CD4-positive, alpha-beta T cell treated with Interferon alpha-2 for 1 hour (primary cell): ENCODE measurements at places on chromosomes 5 and 9.

DNA sequence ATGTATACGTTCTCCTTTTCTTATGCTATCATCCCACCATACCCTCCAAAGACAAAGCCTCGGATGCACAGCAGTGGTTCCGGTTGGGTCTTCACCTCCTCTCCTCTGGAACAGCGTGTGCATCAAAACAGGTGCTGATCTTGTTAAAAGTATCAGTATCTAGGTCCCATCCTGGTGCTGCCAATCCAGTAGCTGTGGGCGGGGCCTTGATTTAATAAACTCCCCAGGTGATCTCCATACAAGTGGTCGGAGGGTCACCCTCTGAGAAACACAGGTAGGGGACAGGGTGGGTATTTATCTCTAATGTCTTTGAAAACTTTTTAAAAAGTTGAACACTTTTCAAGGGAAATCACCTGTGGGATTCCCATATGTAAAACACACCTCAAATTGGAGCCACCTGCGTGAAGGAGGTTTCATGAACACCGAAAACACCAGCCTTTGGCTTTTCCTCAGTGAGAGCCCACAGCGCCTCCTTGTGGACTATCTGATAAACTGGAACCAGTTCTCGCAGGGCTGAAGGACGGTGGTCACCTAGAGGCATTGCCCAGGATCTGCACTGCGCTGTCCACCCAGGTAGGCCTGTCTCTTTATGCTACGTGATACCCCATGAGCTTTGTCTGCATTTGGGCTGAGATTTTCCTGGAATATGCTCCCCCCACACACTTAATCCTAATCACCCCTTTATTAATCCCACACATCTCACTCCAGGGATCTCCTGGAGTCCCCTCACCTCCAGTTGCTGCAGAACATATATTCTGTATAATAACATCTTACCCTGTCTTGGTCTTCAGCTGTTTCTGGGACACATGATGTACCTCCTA is 80.5 kb upstream of the EPB41L4B start:
- peak; percentile 5 for DNase-seq

GRCh38 chr9:92191801-92192200 is 76.6 kb upstream of the SPTLC1 start:
- no peak for DNase-seq

- no peak for DNase-seq
Observed at GRCh38 chr5:18802336-18802735, 1168.1 kb downstream of the TAF11L14 start.

DNA sequence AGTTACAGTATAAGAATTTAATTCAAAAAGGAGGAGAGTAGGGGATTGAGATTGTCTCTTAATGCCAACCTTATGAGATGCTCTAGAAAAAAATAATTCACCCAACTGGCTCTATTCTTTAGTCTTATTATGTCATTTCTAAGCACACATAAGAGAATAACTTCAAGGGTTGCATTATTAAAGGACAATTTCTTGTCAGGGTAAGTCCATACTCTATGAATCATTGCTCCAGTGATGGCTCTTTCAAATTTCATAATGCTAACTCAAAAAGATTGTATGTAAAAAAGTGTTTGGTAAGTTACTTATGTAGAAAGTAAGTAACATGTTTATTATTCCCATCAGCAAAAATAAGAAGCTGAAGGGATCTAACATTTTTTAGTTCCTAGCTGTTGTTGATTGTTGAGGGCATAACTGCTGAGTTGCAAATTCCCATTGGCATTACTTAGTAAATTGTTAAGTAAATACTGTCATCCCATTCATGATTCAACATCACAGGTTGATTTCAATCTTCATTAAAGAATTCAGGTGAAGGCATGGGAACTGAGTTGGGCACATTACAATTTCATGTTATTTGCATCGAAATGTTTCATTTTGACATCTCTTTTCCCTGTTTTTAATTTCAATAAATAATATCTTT is 28.6 kb downstream of the ALDH1A1 start:
- DNase-seq: no peak

DNA sequence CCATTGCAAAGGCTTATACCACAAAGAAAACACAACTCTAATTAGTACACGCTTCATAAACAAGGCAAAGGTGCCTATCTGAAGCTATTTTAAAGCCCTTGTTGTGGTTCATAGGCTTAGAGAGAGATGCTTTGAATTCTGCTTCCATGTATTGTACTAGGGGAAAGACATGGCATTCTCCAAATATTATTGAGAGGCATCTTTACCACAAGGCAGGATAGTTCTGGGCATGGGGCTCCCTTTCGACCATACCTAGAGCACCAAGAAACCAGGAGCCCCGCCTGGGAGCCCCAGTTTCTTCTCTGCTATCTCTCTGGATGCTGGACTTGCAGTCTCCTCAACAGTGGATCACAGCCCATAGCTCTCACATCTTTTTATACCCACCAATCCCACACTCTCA is 93.7 kb downstream of the NFIB start:
- DNase-seq: no peak

DNA sequence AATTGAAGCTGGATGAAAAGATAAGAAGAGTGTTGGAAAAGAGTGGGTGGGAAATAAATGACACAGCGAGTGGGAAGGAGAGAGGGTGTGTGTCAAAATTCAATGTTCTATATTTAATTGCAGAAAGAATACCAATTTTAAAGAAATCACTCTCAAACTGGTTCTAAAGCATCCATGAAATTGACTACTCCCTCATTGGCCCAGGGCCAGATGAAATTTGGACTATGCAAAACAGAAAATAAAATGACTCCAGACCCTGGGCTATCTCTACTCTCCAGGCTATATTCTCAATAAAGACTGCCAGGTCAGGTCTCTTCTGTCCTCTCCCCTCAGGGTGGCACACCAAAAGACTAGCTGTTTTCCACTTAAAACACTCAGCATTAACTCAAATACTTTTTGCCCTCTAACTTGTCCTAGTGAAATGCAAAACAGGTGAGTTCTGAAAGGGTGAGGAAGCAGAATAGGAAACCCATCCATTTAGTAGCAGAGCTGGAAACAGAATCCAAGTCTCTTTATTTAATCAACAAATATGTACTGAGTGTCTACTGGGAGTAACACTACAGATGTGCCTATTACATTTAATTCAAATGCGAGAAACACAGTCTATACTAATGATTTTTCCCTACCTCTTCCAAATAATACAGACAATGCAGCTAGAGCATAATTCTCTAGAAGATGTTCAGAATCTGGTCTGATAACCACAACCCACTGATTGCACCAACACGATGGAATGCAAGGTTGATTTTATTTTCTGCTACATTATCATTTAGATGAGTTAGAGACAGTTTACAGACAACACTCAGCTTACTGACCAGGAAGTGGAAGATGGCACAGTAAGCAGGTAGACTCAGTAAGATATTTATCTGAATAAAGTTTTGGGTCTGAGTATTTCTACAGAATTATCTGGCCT is 42.1 kb downstream of the EFCAB9 start:
- no peak for DNase-seq

- no peak for DNase-seq
Observed at GRCh38 chr5:176822041-176822792, 11.9 kb downstream of the UNC5A start.

- no peak for DNase-seq
Observed at GRCh38 chr5:24497591-24498157, 147.1 kb downstream of the CDH10 start.

DNA sequence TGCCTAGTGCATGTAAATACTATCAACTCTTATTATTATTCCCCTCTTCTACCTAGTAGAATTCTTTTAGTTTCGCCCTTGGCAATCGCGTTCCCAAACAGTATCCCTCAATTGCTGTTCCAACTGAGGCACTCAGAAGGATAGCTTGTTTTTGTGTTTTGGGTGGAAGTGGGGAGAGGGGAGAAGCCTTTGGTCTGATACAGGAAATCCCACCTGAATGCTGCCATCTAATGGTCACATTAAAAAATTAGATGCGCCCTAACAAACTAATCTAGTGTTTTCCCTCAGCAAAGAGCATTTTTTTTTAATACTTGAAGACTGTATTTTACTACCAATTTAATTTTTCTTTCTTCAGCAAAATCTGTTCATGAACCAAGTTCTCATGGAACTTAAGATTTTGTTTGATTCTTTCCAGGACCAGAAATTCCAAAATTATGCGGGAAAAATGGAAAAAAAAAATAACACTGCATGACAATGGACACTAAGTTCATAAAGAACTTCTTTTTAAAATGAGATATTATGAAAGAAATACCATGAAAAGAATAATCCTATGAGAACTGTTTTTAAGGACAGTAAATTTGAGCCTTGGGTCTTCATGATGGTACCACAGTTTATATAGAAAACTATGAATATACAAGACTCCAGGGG is 22.2 kb upstream of the GLDC start:
- peak; percentile 30 for DNase-seq

DNA sequence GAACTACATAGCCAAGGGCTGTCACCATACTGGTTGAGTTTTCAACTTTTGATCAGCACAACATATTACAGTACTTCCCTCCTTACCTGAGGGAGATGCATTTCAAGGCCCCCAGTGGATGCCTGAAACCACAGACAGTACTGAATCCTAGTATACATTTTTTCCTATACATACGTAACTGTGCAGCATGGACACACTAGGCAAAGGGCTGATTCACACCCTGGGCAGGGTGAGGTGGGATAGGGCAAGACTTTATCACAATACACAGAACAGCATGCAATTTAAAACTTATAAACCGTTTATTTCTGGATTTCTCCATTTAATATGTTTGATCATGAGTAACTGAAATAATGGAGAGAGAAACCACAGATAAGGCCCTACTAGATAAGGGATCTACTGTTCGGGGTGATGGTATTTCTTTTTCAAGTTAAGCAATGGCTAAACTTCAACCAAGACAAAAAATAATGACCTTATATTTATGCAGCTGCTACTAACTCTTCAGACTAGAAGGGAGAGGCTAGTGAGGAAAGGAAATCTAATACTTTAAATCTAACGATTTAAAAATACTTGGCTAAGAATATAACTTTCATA is 186.9 kb upstream of the GNA14 start:
- no peak for DNase-seq

GRCh38 chr5:79001471-79001870 is 16.4 kb upstream of the ARSB start:
- no peak for DNase-seq

DNA sequence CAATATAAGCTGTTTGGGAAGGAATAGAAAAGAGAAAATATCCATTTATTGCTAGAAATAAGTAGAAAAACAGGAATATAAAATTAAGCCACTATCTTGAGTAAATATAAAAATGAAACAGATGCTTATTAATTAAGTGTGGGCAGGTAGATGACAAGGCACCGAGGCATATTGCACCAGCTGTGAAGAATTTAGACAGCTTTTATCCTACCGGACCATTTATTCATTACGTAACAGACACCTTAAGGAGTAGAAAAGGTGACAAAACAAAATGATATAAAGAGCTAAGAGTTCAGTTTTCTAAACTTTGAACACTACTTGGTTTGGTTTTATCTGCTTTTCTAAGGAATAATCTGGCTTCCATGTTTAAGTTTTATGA is 404.1 kb downstream of the PTPRD start:
- DNase-seq: no peak

- DNase-seq: no peak
Observed at GRCh38 chr5:104793031-104793754, 1230.6 kb upstream of the NUDT12 start.

DNA sequence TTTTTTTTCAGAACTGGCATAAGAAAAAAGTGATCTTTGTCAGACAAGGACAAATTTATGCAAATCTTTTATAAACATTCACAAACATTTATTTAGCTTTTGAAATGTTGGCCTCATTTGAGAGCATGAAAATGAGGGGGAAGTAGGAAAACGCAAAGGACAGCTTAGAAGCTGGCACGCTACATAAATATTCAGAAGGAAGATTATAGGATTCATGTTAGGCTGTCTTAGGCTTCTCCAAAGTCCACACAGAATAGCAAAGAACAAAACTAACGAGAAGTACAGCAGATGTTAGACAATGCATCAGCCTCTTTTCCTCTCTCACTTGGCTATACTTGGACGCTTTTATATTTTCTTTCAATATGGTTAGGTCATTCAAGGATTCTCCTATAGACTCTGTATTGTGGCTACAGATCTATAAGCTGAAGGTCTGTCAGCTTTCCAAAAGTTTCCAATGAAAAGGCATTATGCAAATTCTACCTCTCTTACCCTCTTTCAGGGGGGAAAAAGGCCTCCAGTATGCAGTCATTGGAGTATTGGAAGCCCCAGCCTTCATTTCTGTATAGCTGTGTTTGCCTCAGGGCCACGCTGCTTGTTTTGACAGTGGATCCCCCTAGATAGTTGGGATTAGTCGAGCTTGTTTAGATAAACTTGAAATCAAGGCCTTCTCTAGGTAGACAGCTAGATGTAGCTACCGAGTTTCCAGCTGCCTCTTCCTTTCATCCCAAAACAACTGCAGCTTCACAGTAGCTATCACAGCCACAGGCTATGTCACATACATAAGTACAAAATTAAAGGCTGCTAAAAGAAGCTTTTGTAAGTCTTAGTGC is 153.0 kb downstream of the DENND1A start:
- no peak for DNase-seq

DNA sequence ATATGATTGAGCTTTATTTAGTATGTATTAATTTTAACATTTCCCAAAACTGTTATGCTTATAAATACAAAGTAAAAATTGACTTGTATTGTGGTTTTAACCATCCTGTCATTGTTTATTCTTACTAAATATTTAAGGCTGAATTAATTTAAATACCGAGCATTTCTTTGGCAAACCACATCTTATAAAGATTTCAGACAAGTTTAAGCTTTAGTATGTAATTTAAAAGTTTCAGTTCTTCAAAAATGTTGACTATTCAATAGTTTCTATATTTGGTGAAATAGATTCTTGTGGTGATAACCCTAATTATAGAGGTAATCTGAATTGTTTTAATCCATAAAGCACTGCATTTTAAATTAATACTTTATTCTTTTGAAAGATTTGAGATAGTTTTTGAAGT is 65.5 kb downstream of the CCNH start:
- no peak for DNase-seq

DNA sequence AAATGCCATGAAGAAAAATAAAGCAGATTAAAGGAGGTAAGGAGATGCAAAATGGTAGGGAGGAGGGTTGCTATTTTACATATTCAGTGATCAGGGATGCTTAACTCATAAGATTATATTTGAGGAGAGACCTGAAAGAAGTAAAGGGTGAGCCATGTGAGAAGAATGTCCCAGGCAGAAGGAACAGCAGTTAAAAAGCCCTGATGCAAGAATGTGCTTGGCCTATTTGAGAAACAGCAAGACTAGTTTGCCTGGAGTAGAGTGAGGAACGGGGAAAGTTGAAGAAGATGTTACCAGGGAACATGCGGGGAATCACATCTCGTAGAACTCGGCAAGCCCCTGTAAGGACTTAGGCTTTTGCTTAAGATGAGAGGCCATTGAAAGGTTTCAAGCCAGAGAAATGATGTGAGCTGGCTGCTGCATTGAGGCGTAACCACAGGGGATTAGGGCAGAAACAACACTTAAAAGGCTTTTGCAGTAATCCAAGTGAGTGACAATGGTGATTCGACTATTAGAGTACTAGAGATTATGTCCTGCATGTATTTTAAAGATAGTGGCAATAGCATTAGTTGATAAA is 198.7 kb downstream of the VPS13A start:
- DNase-seq: no peak
